Activated T-helper 2 cell treated with anti-CD3 and anti-CD28 coated beads, Interferon-gamma antibody, Interleukin-2, Interleukin-4, amounts not matched to agents 10 μg/mL and 5 μg/mL and 100 μg/mL, durations not matched to agents 14 hours and 24 hours and 36 hours (primary cell): ENCODE measurements at places on chromosomes 3 and 15. TPM values are rescaled to one million over a fixed set of nuclear protein-coding genes. Genes with fewer than 3 reads are reported as not detected.

DNA sequence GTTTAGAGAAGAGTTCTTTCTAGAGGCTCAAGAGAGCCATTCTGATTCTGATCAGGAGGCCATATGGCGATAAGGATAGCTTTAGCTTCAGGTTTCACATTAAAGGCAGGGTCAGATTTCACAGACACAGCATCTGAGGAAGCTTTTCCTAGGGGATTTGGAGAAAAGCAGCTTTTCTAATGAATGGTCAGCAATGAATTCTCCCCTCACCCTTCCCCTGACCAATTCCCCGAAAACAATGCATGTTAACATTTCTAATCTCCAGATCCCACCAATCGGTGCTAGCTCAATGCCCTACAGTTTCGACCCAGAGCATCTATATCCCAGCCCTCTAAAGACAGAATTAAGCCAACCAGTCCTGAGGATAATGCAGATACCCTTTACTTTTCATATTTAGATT, 9.8 kb downstream of the AGBL1 start:
- no peak for DNase-seq
- no peaks in the 10 kb centered on the region for H3K36me3 ChIP-seq
- H3K27me3 ChIP-seq, result peaks cover 2% of the 10 kb centered on the region
- H3K27ac ChIP-seq, result no peak overlapping the region
- no peak overlapping the region for H3K4me3 ChIP-seq
- no peaks in the 10 kb centered on the region for H3K4me1 ChIP-seq

- DNase-seq, result no peak
- H3K27ac ChIP-seq, result no peak overlapping the region
- no peaks in the 10 kb centered on the region for H3K36me3 ChIP-seq
- peaks cover 2% of the 10 kb centered on the region for H3K27me3 ChIP-seq
Measured at GRCh38 chr3:139287557-139287956, 56.3 kb upstream of the MRPS22 start.

GRCh38 chr3:25463836-25464418, 35.9 kb downstream of the RARB start:
- no peaks in the 10 kb centered on the region for H3K36me3 ChIP-seq
- H3K27me3 ChIP-seq, result no peaks in the 10 kb centered on the region
- peaks cover 4% of the 10 kb centered on the region for H3K4me1 ChIP-seq
- H3K27ac ChIP-seq, result no peak overlapping the region

GRCh38 chr3:21158861-21159542, 592.0 kb downstream of the ZNF385D start:
- H3K27me3 ChIP-seq, result no peaks in the 10 kb centered on the region
- H3K27ac ChIP-seq, result no peak overlapping the region
- H3K4me1 ChIP-seq, result no peaks in the 10 kb centered on the region
- no peaks in the 10 kb centered on the region for H3K36me3 ChIP-seq

GRCh38 chr3:29212789-29213433, 68.0 kb upstream of the RBMS3 start:
- no peaks in the 10 kb centered on the region for H3K36me3 ChIP-seq
- H3K4me3 ChIP-seq, result no peak overlapping the region
- no peak for DNase-seq
- H3K4me1 ChIP-seq, result peaks cover 2% of the 10 kb centered on the region

- H3K27ac ChIP-seq, result no peak overlapping the region
- peaks cover 44% of the 10 kb centered on the region for H3K27me3 ChIP-seq
- H3K36me3 ChIP-seq, result no peaks in the 10 kb centered on the region
- H3K4me1 ChIP-seq, result no peaks in the 10 kb centered on the region
Measured at GRCh38 chr15:77819048-77819850, 186.5 kb upstream of the LINGO1 start.

DNA sequence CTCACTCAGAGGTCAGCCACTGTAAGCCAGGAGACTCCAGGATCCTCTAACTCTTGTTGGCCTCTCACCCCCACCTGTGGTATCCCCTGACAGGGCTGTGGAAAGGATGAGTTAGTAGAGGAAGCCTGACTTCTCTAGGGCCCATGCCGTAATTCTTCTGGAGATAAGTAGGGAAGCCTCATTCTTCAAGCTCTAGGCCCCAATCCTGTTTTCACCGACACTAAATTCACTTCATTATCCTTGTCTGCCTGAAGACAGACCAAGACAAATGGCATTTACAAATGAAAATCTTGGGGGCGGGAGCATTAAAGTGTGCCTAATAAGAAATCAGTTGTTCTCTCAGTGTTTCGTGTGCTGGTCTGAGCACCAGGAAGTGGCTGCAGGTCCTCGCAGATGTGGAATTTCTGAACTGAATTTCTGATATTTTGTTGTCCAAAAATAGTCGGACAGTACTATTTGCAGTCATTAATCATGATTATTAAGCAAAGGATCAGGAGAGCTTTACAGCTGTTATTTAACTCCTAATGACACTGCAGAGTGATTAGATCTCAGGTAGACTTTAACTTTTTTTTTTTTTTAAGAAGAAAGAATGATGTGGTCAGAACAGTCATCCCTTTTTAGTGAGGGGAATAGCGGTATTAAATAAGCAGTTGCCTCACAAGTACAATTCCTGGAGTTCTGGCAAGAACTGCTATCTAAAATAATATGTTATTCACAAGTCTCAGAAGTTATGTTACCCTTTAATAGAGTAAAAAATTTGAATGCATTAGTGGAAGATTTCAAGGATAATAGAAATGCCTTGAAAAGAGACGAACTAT, 58.4 kb downstream of the RBMS3 start:
- H3K27me3 ChIP-seq, result peaks cover 1% of the 10 kb centered on the region
- no peak overlapping the region for H3K27ac ChIP-seq
- no peak overlapping the region for H3K4me3 ChIP-seq
- no peaks in the 10 kb centered on the region for H3K4me1 ChIP-seq

- no peak overlapping the region for H3K4me3 ChIP-seq
- no peaks in the 10 kb centered on the region for H3K4me1 ChIP-seq
- no peak overlapping the region for H3K27ac ChIP-seq
- no peak for DNase-seq
- H3K36me3 ChIP-seq, result no peaks in the 10 kb centered on the region
- H3K27me3 ChIP-seq, result peaks cover 4% of the 10 kb centered on the region
Measured at GRCh38 chr3:138007898-138008297, 2.1 kb upstream of the CLDN18 start.

DNA sequence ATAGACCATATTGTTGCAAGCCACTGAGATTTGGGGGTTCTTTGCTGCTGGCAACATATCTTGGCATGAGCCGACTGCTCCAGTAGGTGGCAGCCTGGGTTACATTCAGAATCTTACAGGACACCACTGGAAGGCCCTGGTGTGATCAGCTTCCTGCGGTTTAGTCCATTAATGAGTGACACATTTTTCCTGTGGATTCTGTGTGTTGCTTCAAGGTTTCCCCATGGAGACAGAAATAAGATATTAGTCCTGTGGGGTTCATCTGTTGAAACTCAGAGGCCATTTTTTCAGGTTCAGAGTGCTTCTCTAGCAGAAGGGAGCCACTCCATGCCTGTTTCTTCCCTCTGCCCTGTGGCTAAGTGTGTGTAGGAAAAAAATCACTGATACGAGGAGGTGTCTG, 116.2 kb downstream of the MFSD1 start:
- no peak for DNase-seq
- no peak overlapping the region for H3K4me3 ChIP-seq
- H3K27ac ChIP-seq, result no peak overlapping the region
- H3K36me3 ChIP-seq, result no peaks in the 10 kb centered on the region
- no peaks in the 10 kb centered on the region for H3K4me1 ChIP-seq
- no peaks in the 10 kb centered on the region for H3K27me3 ChIP-seq

DNA sequence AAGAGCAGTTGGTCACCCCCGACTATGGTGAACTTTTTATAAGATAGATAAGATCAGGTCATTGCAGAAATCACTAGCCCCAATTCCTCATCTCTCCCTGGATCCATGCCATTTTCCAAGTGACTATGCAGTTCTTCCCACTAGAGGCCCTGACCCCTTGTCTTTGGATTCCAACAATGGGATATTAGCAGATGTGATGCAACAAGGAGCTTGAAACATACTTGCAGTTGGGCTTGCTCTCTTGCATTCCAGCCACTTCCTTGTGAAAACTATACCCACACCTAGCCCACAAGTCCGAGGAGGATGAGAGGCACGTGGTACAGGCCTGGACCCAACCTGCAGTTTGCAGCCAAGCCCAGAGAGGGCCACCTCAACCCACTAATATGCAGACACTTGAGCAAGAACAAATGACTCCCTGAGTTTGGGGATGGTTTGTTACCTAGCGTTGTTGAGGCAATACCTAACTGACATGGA, 60.6 kb downstream of the SUCLG2 start:
- H3K36me3 ChIP-seq, result peaks cover 39% of the 10 kb centered on the region
- H3K4me3 ChIP-seq, result no peak overlapping the region
- H3K4me1 ChIP-seq, result peaks cover 7% of the 10 kb centered on the region
- DNase-seq, result no peak
- no peak overlapping the region for H3K27ac ChIP-seq

GRCh38 chr3:31724116-31724515, 191.4 kb downstream of the STT3B start:
- no peaks in the 10 kb centered on the region for H3K4me1 ChIP-seq
- H3K4me3 ChIP-seq, result no peak overlapping the region
- H3K36me3 ChIP-seq, result no peaks in the 10 kb centered on the region
- H3K27me3 ChIP-seq, result peaks cover 10% of the 10 kb centered on the region

- DNase-seq, result no peak
- H3K27ac ChIP-seq, result no peak overlapping the region
- no peaks in the 10 kb centered on the region for H3K36me3 ChIP-seq
- no peaks in the 10 kb centered on the region for H3K27me3 ChIP-seq
- no peak overlapping the region for H3K4me3 ChIP-seq
- no peaks in the 10 kb centered on the region for H3K4me1 ChIP-seq
Measured at GRCh38 chr3:196994056-196994455, 25.4 kb upstream of the PIGZ start.

DNA sequence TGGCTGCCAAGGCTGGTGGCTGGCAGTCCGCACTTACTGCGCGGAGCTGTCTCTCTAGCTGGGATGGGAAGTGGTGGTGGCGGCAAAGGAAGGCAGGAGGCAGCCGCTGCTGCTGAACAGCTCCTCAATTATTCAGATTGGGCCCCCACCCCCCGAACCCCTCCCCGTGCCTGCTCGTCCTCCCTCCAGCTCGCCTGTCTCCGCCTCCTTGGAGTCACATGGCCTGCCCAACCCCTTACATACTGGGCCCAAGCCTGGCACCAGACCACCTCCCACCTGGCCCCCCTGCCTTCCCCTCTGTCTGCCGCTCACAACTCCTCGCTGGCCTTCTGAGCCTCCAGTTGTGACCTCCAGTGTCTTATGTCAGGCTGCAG, at the start of gene SLC7A14:
TSS of gene SLC7A14 (minus strand) at position 139 of the 374 bp plus-strand sequence. CDS start 59,139 bp downstream, outside the sequence.
- H3K27ac ChIP-seq, result no peak within 1 kb of the TSS
- no peak for DNase-seq
- H3K4me3 ChIP-seq, result no peak within 1 kb of the TSS

DNA sequence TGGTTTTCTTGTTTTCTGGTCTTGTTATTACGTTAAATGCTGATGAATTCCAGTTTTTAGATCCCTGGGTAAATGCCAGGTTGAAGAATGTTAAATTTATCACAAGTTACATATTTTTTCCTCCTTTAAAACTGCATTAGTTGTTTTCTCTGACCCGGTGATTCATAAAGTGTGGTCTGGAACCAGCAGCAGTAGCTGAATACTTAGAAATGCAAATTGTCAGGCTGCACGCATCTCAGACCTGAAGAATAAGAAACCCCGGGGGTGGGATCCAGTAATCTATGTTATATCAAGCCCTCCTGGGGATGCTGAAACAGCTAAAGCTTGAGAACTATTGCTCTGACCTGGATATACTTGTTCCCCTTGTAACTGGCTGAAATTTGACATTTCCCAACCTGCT, 69.1 kb downstream of the PEX5L start:
- H3K27ac ChIP-seq, result peak overlapping the region; percentile 35
- no peak for DNase-seq
- peaks cover 12% of the 10 kb centered on the region for H3K27me3 ChIP-seq
- H3K4me3 ChIP-seq, result no peak overlapping the region
- no peaks in the 10 kb centered on the region for H3K36me3 ChIP-seq
- H3K4me1 ChIP-seq, result peaks cover 24% of the 10 kb centered on the region

GRCh38 chr15:80564056-80564455, 131.1 kb upstream of the ABHD17C start:
- DNase-seq, result no peak
- H3K4me3 ChIP-seq, result no peak overlapping the region
- H3K27me3 ChIP-seq, result peaks cover 9% of the 10 kb centered on the region
- no peaks in the 10 kb centered on the region for H3K4me1 ChIP-seq
- H3K27ac ChIP-seq, result no peak overlapping the region

DNA sequence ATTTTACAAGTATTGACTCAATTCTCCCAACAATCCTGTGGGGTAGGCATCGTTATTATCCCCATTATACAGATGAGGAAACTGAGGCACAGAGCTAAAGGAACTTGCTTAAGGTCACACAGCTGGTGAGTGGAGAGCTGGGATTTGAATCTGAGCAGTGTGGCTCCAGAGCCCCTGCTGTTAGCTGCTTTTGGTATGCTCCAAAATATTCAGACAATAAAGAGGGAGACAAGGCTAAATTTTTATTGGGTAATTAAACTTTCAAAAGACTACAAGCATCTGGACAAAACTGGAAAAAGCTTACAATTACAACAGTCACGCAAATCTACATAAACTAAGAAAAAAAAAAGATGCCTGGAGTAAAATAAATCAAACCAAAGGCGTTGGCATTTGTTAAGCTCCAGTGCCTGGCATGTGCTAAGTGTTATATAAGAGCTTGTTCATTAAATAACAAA, 27.7 kb downstream of the CCDC13 start:
- no peak overlapping the region for H3K27ac ChIP-seq
- no peaks in the 10 kb centered on the region for H3K27me3 ChIP-seq
- no peak overlapping the region for H3K4me3 ChIP-seq
- H3K4me1 ChIP-seq, result peaks cover 18% of the 10 kb centered on the region
- DNase-seq, result no peak

DNA sequence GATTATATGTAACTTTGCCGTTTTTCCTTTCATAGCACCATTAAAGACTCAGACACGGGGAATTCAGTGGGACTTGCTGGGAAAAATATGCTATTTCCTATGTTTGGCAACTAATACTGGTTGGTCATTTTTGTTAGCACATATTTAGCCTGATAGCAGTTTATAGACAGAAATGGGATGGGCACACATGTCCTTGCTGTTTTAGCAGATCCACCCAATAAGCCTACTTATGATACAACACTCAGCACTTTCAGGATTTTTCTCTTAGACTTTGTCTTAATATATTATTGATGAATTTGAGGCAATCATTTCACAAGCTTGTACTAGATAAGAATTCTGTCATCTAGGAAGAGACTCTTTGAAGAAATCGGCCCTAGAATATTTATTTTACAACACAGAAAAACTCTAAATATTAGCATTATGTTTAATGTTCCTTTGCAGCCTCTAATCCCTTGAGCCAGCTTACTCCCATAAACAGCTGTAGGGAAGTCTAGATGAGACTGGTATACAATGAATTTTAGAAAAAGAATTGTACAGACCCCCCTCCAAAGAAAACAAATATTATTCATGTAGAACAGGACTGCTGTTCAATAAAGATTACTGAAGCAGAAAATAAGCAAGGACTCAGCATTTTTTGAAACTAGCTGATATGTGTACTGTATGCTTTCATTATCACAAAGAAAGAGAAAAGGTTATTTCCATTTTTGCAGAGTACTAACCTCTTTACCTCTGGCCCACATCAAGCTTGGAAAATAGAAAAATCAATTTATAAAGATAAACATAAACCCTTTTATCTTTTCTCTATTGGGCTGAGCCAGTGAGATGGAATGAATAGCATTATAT, 656.8 kb upstream of the SGO1 start:
- no peaks in the 10 kb centered on the region for H3K4me1 ChIP-seq
- no peak for DNase-seq
- H3K36me3 ChIP-seq, result no peaks in the 10 kb centered on the region
- no peak overlapping the region for H3K4me3 ChIP-seq
- H3K27ac ChIP-seq, result no peak overlapping the region

GRCh38 chr3:52021489-52022268, 26.0 kb upstream of the RPL29 start:
- peaks cover 3% of the 10 kb centered on the region for H3K27me3 ChIP-seq
- no peak for DNase-seq
- H3K27ac ChIP-seq, result no peak overlapping the region
- no peaks in the 10 kb centered on the region for H3K4me1 ChIP-seq

SAMD7 gene
- not detected in 2 replicates for total RNA-seq

CFAP92 gene
- total RNA-seq, result 0.37 TPM in 1 of 2 replicates, not detected in the other

CLDND1 gene
- total RNA-seq, result 326 and 338 TPM in 2 replicates

TRAK1 gene
- 37.8 and 40.9 TPM in 2 replicates for total RNA-seq
